SJCRH30 (cell line): ENCODE measurements at places on chromosomes 13 and 19. TPM values are rescaled to one million over a fixed set of nuclear protein-coding genes. Genes with fewer than 3 reads are reported as not detected.
A peak's percentile ranks its signal among the peaks of the same experiment; 100 is the strongest.

The DIRAS1 gene
- not detected in 2 replicates for total RNA-seq

The MISP gene
- total RNA-seq = 0.18 and 0.41 TPM in 2 replicates

The TMPRSS9 gene
- total RNA-seq = 0.04 TPM in 1 of 2 replicates, not detected in the other

- H3K27me3 ChIP-seq = peaks cover 4% of the 10 kb centered on the region; the same call in 1 of the 2 replicates
- no peak overlapping the region for H3K27ac ChIP-seq
- no peak for DNase-seq
- no peaks in the 10 kb centered on the region for H3K4me1 ChIP-seq
Measured at GRCh38 chr19:28150129-28150528, 1062.8 kb downstream of the UQCRFS1 start.

- H3K36me3 ChIP-seq = no peaks in the 10 kb centered on the region
- H3K4me3 ChIP-seq = no peak overlapping the region
- peak overlapping the region; percentile 66 for H3K27ac ChIP-seq
- DNase-seq = peak; percentile 94
Measured at GRCh38 chr13:25977216-25977615, 74.6 kb downstream of the SHISA2 start.

DNA sequence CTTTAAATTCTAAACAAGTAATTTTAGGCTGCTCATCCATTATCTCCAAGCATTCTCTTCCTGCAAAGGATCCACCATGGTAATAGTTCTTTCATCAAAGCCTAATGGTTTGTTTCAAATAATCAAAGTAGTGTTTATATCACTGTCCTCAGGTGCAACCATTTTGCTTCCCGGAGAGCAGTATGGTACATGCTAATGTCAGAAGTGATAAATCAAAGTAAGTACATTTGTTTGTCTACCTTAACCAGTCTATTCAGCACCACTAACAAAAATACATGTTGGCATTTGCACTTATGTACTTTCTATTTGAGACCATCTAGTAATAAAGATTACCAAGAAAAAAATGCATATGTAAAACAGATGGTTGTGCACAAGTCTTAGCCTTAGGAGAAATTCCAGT is 37.5 kb downstream of the DACH1 start:
- no peaks in the 10 kb centered on the region for H3K36me3 ChIP-seq
- H3K4me3 ChIP-seq = no peak overlapping the region
- H3K27me3 ChIP-seq = no peaks in the 10 kb centered on the region
- no peaks in the 10 kb centered on the region for H3K4me1 ChIP-seq

DNA sequence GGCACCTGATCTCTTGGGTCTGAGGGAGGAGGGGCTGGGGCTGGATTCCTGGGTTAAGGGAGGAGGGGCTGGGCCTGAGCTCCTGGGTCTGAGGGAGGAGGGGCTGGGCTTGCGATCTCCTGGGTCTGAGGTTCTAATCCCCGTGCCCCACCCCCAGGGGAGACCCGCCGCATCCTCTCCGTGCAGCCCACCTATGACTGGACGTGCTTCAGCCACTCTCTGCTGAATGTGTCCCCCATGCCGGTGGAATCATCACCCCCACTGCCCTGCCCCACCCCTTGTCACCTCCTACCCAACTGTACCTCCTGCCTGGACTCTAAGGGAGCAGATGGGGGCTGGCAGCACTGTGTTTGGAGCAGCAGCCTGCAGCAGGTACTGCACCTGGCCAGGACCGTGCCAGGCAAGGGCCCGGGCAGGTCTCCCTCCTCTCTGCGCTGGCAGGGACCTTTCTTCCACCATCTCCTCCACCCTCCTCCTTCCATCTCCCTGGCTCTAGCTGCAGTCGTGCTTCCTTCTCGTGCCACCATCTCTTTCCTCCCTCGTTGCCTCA is 27.1 kb downstream of the CNFN start:
- H3K4me3 ChIP-seq = no peak overlapping the region
- DNase-seq = no peak
- no peak overlapping the region for H3K27ac ChIP-seq
- no peaks in the 10 kb centered on the region for H3K27me3 ChIP-seq
